SK-MEL-5 (cell line): ENCODE measurements at places on chromosomes 2 and 18.

GRCh38 chr18:21960189-21960588 lies 209.2 kb upstream of the GATA6 start:
- peak; percentile 27 for DNase-seq

GRCh38 chr18:27750014-27750413 lies 426.9 kb downstream of the CDH2 start:
- DNase-seq: peak; percentile 74

GRCh38 chr2:236546561-236547002 lies 23.0 kb upstream of the ACKR3 start:
- no peak for DNase-seq

GRCh38 chr18:33062834-33063364 lies 290.1 kb upstream of the KLHL14 start:
- no peak for DNase-seq

GRCh38 chr2:196242131-196242620 lies 70.8 kb upstream of the STK17B start:
- DNase-seq: no peak

GRCh38 chr2:73260338-73260984 lies 23.8 kb downstream of the FBXO41 start:
- DNase-seq: peak; percentile 65

DNA sequence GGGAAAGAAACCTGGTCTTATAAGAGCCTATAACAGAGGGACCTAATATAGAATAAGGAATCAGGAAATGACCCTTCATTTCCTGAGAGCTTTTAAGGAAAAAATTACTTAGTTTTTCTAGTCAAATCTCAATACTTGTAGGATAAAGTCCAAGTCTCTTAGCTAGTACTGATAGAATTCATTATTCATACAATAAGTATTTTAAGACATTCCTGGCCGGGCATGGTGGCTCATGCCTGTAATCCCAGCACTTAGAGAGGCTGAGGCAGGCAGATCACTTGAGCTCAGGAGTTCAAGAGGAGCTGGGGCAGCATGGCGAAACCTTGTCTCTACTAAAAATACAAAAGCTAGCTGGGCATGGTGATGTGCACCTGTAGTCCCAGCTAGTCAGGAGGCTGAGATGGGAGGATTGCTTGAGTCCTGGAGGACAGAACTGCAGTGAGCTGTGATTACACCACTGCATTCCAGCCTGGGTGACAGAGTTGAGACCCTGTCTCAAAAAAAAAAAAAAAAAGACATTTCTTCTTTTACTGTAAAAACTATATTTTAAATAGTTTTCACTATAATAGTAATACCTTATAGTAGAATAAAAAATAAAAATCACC lies 3.2 kb downstream of the RAB3GAP1 start:
- no peak for DNase-seq

DNA sequence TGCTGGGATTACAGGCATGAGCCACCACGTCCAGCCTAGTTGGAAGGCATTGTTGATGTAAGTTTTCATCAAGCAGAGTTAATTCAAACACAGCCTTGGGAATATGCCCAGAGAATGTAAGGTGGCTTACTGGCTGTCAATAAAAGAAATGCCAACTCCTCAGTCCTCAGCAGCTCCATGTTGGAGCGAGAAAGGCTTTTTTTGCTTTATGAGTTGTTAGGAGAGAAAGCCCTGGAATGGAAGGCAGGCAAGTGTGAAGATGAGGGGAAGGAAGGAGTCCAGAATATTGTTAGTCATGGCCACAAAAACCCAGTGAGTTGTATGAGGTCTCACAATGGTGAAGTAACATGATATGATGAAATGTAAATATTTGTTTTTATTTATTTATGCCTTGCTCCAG lies 57.1 kb downstream of the MAP4K4 start:
- no peak for DNase-seq

DNA sequence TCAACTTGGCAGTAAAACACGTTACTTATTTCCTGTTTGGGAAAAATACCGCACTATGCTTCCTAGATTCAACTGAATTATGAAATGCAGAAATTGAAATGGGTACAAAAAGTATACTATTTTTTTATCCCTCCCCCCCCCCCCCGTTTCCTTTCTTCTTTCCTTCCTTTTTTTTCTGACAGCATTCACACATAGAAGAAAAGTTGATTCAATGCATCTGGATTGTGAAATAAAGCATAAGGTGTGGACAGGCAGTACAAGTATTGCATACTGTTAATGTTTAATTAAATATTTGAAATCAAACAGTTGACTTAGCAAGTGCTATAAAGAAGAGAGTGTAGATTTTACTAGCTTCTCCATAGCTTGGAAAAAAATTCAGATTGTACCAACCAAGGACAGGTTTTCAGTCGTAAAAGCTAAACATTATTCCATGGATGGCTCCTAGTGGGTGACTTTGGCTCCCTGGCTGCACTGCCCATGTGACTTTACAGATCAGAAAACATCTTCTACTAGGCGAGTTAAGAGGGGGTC lies 21.6 kb upstream of the AGFG1 start:
- DNase-seq: no peak

GRCh38 chr2:149572102-149572953 lies 15.2 kb downstream of the MMADHC start:
- DNase-seq: no peak

DNA sequence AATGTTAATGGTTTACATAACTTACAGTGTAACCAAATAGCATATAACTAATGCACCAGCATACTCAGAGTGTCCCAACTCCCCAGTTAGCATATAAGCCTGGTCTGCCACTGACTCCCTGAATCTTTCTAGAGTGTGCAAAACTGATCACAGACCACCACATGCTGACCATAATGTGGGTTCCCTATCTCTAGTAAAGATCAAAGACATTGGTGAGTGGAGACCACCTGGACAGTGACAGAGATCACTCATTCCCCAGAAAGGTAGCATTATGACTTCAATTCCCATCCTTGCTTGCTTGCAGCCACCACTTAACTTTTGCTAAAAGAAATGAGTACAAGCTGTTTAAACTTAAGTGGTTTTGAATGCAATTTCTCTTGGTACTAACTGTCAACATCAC lies 39.0 kb downstream of the KANSL1L start:
- DNase-seq: no peak

DNA sequence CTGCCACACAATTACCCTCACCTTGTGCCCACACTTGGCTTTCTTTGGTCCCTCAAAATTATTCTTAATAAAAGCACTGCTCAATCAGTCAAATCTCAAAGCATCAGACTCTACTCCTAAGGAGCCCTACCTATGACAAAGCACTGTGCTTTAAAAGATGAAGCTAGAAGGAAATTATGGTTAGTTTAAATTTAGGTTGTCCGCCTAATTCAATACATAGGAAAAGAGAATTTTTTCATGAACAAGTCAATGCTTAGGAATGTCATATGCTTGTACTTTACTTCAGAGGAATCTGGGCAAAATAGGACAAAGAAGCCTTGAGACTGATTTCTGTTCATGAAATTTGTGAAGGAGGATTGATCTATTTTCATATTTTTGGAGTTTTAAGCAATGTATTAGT lies 726.4 kb upstream of the CDH2 start:
- no peak for DNase-seq

DNA sequence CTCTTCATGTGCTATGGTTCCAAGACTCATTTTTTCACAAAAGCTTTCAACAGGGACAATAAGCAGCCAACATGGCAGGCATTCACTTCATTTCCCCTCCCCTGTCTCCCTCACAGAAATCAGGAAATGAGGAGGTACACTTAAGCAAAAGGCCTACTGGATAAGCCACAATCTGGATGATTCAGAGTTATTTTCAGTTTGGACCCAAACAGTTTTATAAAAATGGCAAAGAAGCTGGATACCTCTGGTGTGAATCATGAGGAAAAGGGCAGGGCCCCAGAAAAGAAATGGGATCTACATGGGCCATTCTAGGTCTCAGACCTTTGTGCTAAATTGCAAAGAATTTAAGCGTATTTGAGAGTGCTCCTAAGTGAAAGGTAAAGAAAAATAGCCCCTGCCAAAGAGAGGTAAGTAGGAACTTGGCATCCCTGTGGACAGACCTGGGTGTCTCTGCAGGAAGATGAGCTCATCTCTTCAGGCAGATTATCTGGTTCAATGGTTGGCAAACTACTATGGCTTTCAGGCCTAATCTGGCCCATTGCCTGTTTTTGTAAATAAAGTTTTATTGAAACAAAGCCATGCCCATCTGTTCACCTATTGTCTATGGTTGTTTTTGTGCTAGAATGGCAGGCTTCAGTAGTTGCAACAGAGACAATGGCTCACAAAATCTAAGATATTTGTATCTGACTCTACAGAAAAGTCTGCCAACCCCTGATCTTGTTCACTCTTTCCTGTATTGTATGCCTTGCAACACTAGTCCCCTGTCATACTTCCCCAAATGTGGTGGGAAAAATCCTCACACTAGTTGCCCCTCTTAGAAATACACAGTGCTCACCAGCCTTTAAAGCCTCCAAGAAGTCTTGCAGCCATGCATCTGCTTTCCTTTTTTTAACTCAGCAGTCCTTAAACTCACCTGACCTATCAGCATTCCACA lies 315.0 kb downstream of the ALK start:
- no peak for DNase-seq

- DNase-seq: no peak
Observed at GRCh38 chr18:48065601-48065995, 135.1 kb upstream of the SMAD2 start.

DNA sequence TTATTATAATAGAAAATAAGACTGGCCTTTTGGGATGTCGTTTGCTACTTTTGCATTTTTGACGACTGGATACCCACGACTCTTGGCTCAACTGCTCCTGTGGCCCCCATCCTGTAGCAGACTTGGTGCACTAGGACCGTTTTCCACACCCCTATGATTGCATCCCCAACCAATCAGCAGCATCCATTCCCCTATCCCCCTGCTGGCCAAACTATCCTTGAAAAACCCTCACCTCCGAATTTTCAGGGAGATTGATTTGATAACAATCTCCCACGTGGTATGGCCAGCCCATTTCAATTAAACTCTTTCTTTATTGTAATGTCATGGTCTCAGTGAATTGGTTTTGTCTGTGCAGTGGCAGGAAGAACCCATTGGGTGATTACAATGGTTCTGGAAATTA lies 37.9 kb upstream of the TTR start:
- DNase-seq: peak; percentile 59

DNA sequence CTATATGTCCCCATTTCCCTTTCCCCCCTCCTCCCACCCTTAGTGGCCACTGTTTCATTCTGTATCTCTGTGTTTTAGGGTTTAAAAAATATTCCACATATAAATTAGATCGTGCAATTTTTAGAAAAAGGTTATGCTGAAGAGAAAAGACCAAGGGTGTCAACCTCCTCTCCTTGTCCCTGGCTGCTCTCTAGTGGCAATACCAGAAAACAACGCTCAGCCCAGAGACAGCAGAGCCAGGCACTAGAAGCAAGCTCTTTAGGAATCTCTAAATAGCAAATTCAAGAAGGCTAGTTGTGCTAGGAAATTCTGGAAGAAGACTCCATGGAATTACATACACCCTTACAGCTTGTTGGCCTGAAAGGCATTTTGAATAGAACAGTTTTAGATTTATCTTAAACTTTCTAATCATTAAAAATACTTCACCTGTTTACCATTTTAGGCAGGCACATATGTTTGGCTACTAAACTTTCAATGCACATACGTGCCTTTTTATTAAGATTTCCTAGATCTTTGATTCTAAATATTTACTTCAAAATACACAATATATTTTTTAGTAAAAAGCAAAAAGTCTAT lies 35.1 kb upstream of the RASGRP3 start:
- DNase-seq: peak; percentile 90

- DNase-seq: no peak
Observed at GRCh38 chr2:187495324-187495723, 47.3 kb upstream of the CALCRL start.

GRCh38 chr2:27891673-27892105 lies 1.2 kb downstream of the BABAM2 start:
- DNase-seq: no peak

DNA sequence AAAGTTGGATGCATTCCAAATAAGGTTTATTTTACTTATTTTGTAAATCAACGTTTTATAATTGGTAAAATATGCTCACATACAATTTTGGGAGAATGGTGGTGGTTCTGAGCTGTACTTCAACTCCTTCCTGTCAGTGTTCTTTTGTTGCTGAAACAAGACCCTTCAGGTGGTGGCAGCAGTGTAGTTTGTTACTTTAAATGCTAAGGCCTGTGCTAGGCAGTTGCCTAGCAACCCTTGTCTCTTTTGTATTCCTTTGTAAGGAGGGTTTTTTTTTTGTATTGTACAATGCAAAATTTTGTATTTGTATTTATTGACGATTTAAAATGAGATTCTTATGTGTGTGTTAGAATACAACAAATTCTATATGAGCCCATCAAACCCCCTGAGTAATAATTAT lies 166.0 kb upstream of the FAM98A start:
- DNase-seq: peak; percentile 56

GRCh38 chr2:20369366-20369765 lies 18.7 kb upstream of the PUM2 start:
- DNase-seq: no peak

DNA sequence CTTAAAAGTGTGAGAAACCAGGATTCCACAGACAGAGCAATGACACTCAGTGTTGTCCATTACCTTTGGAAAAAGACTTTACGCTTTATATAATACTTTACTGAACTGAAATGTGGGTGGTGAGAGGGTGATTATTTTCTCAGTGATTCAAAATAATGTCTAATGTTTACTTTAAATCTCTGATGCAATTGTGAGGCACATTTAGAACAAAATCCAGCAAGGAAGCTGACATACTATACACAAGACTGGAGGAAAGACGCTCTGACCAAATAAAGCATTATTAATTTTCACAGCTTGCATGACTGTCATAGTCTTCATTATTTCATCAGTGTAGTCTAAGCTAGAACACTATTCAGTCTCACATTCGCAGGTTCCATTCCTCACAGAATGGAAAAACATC lies 34.1 kb upstream of the STAT1 start:
- DNase-seq: no peak

DNA sequence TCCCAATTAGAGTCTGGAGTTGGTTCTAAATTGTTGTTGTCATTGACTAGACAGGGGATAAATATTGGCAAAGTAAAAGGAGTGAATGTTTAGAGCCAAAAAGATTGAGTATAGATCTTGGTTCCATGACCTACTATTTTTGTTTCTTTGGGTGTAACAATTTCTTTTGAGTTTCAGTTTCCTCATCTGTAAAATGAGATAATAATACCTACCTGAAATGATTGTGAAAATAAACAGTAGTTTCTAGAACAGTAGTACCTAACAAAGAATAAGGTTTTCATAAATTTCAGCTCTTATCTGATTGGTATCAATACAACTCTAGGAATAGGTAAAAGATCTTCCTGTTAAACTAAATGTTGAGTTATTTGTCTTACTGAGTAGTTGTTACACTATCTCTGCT lies 56.8 kb downstream of the PMS1 start:
- no peak for DNase-seq

DNA sequence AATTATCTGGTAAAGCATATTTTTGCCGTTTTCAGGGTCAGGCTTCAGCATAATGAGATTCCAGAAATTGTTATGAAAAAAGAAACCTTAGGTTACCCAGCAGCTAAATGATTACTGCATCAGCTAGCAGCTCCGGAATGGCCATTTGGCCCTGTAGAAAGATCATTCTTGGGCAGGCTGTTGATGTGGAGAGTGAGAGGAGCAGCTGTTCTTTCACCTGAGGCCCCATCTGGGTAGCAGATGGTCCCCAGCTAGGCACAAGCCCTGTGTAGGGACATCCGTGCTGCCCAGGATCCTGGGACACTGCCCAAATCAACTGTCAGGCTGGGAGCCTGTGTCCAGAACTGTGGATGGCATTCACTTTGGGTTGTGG lies 61.8 kb downstream of the NEDD4L start:
- DNase-seq: no peak
